ENCODE measurements at places on chromosomes 2 and 18.

GRCh38 chr2:38627391-38627790 is 24.7 kb upstream of the HNRNPLL start:
- no peak for DNase-seq

DNA sequence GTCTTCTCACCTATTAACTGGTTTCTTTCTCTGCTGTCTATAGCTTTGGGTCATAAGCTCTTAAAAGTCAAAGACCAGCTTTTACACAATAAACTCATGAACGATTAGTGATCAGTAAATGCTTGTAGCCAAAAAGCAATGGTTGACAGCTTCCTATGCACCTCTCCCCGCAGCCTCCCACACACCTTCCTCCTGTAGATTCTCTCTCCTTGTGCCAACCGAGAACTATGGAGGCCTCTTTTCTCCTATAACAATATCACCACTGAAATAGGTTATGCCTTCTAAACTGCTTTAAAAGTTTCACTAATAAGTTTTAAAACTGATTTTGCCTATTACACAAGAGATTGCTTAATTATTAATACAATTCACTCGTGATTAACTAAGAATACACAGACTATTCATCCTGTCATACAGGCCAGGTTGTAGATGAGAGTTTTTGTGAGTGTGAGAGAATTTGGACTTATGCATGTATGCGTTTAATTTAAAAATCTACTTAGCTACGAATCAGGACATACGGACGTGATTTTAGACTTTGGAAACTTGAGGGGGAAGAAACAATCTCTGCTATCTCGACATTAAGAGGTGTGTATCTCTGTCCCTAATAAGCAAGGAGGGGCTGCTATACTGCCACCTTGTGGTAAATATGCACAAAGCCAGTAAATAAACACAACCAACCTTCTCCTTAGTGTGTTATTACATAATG is 229.1 kb upstream of the RBBP8 start:
- peak; percentile 62 for DNase-seq

DNA sequence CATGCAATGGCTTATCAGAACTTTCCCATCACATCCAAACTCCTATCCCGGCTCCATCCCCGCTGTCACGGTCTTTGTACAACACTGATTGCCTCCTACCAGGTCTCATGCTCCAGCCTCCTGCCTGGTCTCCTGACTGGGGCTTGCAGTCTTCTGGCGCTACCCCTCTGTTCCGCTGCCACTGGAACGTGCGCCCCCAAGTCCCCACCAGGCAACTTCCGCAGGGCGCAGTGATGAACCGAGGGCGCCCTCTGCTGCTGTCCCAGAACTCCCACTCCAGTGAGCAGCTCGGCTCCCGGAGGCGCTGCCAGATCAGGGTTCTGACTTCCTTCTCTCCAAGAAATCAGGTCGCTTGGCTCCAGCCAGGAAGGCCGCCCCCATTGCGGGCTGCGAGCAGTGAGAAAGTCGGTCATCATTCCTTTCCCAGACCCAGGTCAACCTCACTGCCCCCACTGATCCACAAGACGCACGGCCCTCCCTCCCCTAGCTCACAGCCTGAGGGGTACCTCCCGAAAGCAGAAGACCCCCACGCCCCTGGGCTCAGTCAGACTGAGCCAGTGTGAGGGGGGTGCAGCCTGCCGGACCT is 43.9 kb upstream of the RAB11FIP5 start:
- peak; percentile 42 for DNase-seq

DNA sequence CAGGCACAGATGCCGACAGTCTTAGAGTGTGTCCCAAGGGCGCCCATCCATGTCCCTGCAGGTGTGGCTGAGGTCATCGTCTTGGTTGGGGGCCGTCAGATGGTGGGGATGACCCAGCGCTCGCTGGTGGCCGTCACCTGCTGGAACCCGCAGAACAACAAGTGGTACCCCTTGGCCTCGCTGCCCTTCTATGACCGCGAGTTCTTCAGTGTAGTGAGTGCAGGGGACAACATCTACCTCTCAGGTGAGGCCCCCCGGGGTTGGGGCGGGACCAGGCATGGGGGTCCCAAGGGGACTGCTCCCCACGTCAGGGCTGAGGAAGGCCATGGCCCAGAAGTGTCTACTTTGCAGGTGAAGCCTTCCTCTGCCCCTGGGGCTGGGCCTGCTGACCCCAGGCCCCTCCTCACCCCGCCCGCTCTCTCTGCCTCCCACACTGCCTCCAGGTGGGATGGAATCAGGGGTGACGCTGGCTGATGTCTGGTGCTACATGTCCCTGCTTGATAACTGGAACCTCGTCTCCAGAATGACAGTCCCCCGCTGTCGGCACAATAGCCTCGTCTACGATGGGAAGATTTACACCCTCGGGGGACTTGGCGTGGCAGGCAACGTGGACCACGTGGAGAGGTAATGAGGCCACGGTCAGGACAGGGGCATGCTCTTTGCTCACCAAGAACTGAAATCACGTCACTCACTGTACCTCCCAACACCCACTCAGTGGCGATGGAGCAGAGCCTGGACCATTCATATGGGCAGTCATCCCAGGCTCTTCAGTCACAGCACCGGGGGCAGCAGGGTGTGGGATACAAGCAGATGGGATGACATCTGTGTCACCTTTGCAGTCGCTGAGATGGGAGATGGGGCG is 230.8 kb downstream of the ATAD2B start:
- no peak for DNase-seq

DNA sequence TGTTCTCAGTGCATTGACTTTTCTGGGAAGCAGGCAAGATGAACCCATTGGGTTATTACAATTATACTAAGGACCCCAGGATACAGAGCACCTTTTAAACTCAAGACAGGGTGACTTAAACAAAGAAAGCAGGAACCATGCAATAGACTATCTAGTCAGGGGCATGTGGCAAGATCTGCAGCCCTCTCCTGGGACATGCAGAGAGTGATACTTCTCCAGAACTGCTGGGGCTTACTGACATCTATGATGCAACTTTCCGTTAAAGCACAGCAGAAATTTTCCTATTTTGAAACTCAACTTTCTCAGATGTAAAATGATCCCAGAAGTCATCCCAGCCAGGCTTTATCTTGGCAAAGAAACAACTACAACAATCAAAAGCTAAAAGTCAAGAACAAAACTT is 162.2 kb upstream of the HNMT start:
- DNase-seq = no peak

DNA sequence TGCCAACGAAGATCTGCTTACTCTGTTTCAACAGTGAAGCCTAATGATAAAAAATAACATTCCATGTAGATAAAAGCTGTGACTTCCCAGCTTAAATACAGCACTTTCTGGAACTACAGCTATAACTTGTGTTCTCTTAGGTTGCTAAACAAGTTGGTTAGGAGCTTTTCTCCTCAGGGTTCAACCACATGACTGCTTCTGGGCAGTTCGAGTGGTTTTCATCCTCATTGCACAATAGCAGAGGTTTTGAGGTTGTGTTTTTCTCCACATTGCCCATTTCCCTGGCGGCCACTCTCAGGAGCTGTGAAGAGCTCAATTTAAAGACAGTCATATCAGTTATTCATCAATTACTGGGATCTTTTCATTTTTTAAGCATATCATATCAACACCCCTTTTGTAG is 102.2 kb upstream of the CYP1B1 start:
- peak; percentile 44 for DNase-seq

- no peak for DNase-seq
Observed at GRCh38 chr2:69287544-69287943, 99.5 kb downstream of the GFPT1 start.

DNA sequence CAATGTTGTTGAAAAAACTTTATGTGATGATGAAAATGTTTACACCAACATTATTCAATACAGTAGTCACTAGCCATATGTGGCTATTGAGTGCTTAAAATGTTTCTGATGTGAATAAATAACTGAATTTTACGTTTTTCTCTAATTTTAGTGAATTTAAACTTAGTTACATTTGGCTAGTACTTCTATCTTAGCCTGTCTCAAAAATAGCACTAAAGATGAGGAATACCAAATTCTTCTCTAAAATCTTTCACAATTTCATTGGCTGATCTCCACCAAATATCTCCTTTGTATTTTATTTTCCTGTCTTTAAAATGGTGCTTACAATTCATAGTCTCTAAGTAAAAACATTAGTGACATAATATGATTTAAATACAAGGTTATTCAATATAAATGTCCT is 83.7 kb upstream of the RND3 start:
- no peak for DNase-seq

DNA sequence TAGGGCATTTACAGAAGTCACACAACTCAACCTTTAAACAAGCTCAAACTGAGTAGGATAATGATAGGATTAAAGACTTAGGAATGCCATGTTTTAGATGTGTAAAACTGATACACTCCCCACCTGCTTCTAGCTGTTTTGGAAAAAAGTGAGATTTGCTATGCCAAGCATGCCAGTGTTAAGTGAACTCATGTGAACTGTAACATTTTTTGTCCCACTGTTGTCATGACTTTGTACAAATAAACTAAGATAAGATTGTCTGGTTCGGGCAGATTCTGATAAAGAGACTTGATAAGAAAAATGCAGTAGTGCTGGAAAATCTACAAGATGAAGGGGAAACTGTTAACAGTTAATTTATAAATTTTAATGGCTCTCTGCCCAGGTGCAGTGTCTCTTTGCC is 66.5 kb downstream of the GLS start:
- peak; percentile 75 for DNase-seq

DNA sequence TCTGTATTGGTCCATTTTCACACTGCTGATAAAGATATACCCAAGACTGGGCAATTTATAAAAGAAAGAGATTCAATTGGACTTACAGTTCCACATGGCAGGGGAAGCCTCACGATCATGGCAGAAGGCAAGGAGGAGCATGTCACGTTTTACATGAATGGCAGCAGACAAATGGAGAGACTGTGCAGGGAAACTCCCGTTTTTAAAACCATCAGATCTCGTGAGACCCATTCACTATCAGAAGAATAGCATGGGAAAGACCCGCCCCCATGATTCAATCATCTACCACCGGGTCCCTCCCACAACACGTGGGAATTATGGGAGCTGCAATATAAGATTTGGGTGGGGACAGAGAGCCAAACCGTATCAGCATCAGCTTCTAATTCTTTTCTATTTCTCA is 217.0 kb downstream of the ANAPC1 start:
- no peak for DNase-seq

DNA sequence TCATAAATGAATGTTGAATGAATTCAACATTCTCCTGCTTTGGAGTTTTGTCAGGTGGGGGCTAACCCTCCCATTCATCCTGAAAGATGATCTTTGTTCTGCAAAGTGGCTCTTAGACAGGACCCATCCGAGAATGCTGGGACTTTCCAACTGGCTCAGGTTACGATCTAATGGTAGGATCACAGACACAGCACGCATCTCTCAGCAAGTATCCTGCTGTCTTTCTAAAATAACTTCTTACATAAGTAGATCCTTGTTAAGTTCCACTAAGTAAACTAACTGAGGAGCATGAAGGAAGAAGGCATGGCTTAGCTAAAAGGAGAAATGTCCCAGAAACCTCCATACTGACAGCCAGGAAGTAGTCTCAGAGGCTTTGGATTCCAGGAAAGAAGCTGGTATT is 23.7 kb downstream of the CYP27A1 start:
- DNase-seq = no peak

DNA sequence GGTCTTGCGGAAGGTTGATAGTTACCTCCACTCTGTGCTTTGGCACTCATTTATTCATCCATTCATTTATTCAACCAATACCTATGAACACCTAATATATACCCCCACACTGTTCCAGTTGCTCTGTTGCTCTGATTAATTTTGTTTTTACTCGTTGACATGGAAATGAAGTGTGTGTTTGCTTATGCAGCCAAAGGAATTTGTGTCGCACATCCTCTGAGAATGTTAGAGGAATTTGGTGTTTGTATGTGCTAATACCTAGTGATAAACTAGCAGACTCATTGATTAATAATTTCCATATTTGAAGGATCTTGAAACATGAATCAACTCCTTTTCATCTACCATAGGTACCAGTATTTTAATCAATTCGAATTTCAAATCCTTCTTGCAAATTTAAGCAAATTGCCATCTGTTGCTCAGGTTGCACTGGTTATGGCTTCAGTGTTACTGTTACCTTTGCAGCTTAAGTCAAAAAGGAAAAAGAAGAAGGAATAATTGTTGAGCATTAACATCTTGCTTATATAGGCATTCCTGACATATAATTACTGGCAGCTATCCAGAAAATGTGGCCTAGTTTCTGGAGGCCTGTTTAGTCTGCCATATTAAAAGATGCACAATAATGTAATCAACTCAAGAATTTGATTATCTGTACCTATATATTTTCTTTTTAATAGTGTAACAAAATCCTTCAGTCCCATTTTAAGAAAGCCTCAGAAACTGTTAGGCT is 25.7 kb upstream of the CRIM1 start:
- peak; percentile 74 for DNase-seq

DNA sequence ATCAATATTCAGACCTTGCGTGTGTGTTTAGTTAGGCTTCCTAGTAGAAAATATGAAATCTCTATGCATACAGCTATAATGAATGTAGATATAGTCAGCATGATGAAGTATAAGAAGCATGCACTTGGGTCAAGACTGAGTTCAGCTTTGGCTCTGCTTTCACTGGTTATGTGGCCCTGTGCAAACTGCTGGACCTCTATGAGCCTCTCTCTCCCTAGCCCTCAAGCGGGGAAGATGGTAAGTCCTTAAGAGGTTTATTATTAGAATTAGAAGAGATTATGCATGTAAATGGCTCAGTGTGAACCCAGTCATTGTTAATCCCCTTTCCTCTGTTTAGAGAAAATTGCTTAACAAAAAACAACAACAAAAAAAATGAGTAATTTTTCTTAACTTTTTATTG is 178.8 kb upstream of the NXPH2 start:
- DNase-seq = no peak

DNA sequence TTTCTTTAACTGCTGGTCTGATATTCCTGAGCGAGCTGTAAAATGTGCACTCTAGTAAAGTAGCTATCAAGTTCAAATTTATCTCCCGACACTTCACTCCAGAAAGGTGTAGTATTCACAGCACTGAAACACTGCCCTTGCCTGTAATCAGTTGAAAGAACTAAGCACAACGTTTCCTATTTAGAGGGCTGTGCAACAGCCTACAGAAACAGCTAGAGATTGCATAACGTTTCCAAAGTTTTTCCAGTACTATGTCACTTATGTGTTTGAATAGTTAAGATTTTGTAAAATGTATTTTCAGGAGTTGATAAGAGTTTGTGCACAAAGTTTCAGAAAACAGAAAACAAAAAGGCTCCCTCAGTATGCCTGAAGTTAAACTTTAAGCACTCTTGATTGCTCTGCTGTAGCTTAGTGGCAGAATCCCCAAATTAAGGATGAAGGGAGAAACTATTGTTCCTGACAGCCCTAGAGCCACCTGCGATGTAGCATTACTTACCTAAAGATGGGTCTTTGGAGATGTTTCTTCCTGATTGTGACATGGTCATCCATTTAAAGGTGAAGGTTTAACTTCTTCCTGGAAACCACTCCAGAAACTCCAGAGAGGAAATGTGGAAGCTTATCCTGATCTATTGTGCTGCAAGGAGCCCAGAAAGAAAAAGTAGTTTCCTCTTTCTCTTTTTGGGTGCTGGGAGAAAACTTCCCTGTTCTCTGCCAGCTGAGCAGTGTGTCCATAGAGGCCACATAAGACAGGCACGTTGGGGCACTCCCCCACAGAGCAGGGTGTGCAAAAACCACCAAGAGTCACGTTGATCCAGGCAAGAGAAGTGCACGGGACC is 536 bp downstream of the PDE1A start:
- peak; percentile 12 for DNase-seq

All from NCI-H226 (cell line).